ENCODE measurements at places on chromosomes 1 and 21.

GRCh38 chr21:46117586-46118315 lies 19.8 kb downstream of the COL6A2 start:
- H3K4me1 ChIP-seq: no peaks in the 10 kb centered on the region
- DNase-seq: peak; percentile 11
- no peaks in the 10 kb centered on the region for H3K27me3 ChIP-seq
- H3K4me3 ChIP-seq: no peak overlapping the region
- H3K27ac ChIP-seq: peak overlapping the region; percentile 24
- peaks cover 4% of the 10 kb centered on the region for H3K36me3 ChIP-seq

GRCh38 chr1:175580841-175581240 lies 162.6 kb downstream of the TNR start:
- no peak for DNase-seq
- H3K27me3 ChIP-seq: no peaks in the 10 kb centered on the region
- no peaks in the 10 kb centered on the region for H3K4me1 ChIP-seq
- H3K36me3 ChIP-seq: no peaks in the 10 kb centered on the region
- H3K4me3 ChIP-seq: no peak overlapping the region
- no peak overlapping the region for H3K27ac ChIP-seq

- no peaks in the 10 kb centered on the region for H3K4me1 ChIP-seq
- no peaks in the 10 kb centered on the region for H3K27me3 ChIP-seq
- H3K27ac ChIP-seq: no peak overlapping the region
- no peak overlapping the region for H3K4me3 ChIP-seq
Measured at GRCh38 chr1:74652711-74653139, 20.9 kb downstream of the ERICH3 start.

GRCh38 chr1:202671399-202671798 lies 38.9 kb downstream of the SYT2 start:
- H3K27me3 ChIP-seq: no peaks in the 10 kb centered on the region
- no peak overlapping the region for H3K27ac ChIP-seq
- no peak for DNase-seq
- H3K4me3 ChIP-seq: no peak overlapping the region
- no peaks in the 10 kb centered on the region for H3K36me3 ChIP-seq

- DNase-seq: no peak
- no peak overlapping the region for H3K4me3 ChIP-seq
- H3K27ac ChIP-seq: no peak overlapping the region
- no peaks in the 10 kb centered on the region for H3K4me1 ChIP-seq
- H3K36me3 ChIP-seq: no peaks in the 10 kb centered on the region
Measured at GRCh38 chr1:188782220-188782841, 1695.3 kb downstream of the BRINP3 start.

- DNase-seq: no peak
- peaks cover 78% of the 10 kb centered on the region for H3K36me3 ChIP-seq
- no peaks in the 10 kb centered on the region for H3K4me1 ChIP-seq
- no peak overlapping the region for H3K27ac ChIP-seq
- H3K4me3 ChIP-seq: no peak overlapping the region
Measured at GRCh38 chr21:46391773-46392172, 66.9 kb upstream of the DIP2A start.

DNA sequence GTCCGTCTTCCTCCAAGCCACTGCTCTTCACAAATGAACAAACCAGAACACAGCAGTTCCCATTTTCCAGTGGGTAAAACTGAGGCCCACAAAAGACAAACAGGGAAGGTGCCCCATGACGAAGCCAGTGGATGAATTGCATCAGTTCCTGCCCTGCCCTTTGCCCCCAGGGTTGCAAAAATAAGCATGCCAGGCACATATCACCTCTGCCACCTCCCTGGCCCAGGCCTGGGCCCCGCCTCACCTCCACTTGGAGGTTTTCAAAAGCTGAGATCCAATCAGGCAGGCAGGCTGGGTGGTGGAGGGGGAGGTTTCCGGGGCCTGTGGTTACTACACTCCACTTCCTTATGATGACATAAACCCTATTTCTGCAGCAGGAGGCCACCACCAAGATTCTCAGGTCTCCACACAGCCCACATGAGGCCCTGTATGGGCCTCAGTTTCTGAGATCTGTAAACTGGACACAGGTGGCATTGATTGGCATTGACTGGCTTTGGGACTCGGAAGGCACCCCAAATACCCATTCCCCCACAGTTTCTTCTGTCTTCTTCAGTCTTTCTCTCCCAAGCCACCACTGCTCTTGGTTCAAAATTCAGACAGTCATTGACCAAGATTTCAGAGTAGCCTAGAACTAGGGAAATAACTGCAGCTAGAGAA lies 4.1 kb downstream of the KIF21B start:
- no peaks in the 10 kb centered on the region for H3K27me3 ChIP-seq
- DNase-seq: peak; percentile 36
- peaks cover 63% of the 10 kb centered on the region for H3K4me1 ChIP-seq
- no peaks in the 10 kb centered on the region for H3K36me3 ChIP-seq
- H3K4me3 ChIP-seq: no peak overlapping the region

- H3K4me3 ChIP-seq: no peak overlapping the region
- no peaks in the 10 kb centered on the region for H3K4me1 ChIP-seq
- no peaks in the 10 kb centered on the region for H3K36me3 ChIP-seq
- no peak overlapping the region for H3K27ac ChIP-seq
- peak; percentile 18 for DNase-seq
Measured at GRCh38 chr1:16727190-16728111, 12.9 kb upstream of the RNU1-4 start.

GRCh38 chr1:212545941-212546635 lies 62.5 kb upstream of the ATF3 start:
- no peaks in the 10 kb centered on the region for H3K36me3 ChIP-seq
- H3K27me3 ChIP-seq: no peaks in the 10 kb centered on the region
- peak; percentile 79 for DNase-seq
- H3K4me3 ChIP-seq: no peak overlapping the region

DNA sequence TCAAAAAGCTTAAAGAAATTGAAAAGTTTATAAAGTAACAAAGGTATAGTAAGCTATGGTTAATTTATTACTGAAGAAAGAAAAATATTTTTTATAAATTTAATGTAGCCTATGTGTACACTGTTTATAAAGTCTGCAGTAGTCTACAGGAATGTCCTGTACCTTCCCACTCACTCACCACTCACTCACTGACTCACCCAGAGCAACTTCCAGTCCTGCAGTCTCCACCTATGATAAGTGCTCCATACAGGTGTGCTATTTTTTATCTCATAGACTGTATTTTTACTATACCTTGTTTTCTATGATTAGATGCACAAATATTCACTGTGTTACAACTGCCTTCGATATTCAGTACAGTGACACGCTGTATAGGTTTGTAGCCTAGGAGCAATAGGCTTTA lies 106.6 kb downstream of the NR5A2 start:
- no peaks in the 10 kb centered on the region for H3K4me1 ChIP-seq
- no peak overlapping the region for H3K27ac ChIP-seq
- H3K4me3 ChIP-seq: no peak overlapping the region
- no peaks in the 10 kb centered on the region for H3K36me3 ChIP-seq

DNA sequence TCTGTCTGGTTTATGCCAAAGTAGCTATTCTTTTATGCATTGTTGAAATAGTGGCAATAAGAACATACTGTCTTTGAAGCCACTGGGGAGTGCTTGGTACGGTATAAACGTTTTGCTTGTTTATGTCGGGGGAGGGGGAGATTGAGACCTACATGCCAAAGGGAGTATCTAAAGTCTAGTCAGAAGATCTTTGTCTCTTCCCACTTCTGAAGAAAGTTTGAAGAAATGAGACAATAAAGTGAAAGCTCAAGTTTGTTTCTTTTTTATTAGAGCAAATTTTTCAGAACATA lies 6.8 kb downstream of the AKIRIN1 start:
- no peak overlapping the region for H3K4me3 ChIP-seq
- DNase-seq: no peak
- no peaks in the 10 kb centered on the region for H3K27me3 ChIP-seq
- H3K36me3 ChIP-seq: peaks cover 9% of the 10 kb centered on the region
- H3K4me1 ChIP-seq: peaks cover 60% of the 10 kb centered on the region
- peak overlapping the region; percentile 71 for H3K27ac ChIP-seq

DNA sequence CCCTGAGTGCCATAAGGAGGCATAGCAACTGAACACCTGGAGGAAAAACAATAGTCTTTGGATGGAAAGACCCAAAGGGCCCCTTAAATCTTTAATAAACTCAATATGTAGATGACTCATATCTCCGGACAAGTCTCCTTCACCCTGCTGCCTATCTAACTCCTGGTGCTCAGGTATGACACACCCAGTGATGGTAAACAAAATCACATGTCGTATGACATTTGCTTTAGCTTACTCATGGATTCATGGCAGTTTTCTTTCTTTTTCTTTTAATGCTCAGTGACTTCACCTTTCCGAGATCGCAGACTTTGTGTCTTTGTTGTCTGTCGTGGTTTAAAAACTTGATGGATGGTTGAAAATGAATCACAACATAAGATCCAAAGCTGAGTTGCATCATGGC lies 208.5 kb upstream of the PROX1 start:
- H3K27ac ChIP-seq: no peak overlapping the region
- H3K4me1 ChIP-seq: no peaks in the 10 kb centered on the region
- DNase-seq: no peak
- no peaks in the 10 kb centered on the region for H3K36me3 ChIP-seq
- no peak overlapping the region for H3K4me3 ChIP-seq
- H3K27me3 ChIP-seq: no peaks in the 10 kb centered on the region

- DNase-seq: no peak
- H3K27me3 ChIP-seq: no peaks in the 10 kb centered on the region
- H3K4me1 ChIP-seq: peaks cover 9% of the 10 kb centered on the region
Measured at GRCh38 chr21:15034126-15034853, 30.5 kb downstream of the NRIP1 start.

GRCh38 chr1:155940482-155940992 lies 901 bp upstream of the RXFP4 start:
- no peaks in the 10 kb centered on the region for H3K36me3 ChIP-seq
- H3K4me3 ChIP-seq: no peak overlapping the region
- peak; percentile 26 for DNase-seq
- H3K27ac ChIP-seq: peak overlapping the region; percentile 70
- no peaks in the 10 kb centered on the region for H3K27me3 ChIP-seq
- H3K4me1 ChIP-seq: no peaks in the 10 kb centered on the region

DNA sequence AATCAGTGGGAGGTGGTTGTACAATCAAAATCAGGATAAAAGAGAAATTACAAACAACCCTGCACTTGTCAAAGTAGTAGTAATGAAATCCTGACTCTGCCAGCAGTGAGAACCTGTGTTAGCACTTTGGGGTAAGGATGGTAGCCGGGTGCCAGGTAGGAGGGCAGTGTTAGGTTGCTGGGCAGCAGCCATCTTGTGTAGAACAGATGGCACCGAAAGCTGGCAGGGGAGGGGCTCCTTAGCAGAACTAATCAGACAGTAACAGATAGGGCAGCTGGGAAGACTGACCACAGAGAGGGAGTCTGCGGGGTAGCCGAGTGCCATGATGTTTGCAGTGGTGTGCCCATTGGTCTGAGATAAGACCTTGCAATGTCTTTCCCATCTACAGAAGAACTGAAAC lies 137.3 kb downstream of the SDCCAG8 start:
- H3K36me3 ChIP-seq: no peaks in the 10 kb centered on the region
- H3K27ac ChIP-seq: no peak overlapping the region
- DNase-seq: no peak
- H3K4me3 ChIP-seq: no peak overlapping the region
- H3K4me1 ChIP-seq: no peaks in the 10 kb centered on the region

DNA sequence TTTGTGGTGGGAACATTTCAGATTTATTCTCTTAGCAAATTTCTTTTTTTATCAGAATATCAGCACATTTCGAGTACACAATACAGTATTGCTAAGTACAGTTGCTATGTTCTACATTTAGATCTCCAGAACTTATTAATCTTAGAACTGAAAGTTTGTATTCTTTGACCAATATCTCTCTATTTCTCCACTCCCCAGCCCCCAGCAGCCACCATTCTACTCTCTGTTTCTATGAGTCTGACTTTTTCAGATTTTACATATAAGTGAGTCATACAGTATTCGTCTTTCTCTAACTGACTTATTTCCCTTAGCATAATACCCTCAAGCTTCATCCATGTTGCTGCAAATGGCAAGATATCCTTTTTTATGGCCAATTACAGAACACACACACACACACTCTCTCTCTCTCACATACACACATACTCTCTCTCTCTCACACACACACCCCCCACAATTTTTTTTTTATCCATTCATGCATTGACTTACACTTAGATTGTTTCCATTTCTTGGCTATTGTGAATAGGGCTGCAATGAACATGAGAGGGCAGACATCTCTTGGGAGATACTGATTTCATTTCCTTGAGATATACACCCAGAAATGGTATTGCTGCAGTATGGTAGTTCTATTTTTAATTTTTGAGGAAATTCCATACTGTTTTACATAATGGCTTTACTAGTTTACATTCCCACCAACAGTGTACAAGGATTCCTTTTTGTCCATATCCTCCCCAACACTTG lies 15.7 kb downstream of the RPTN start:
- no peaks in the 10 kb centered on the region for H3K27me3 ChIP-seq
- no peak for DNase-seq
- H3K27ac ChIP-seq: no peak overlapping the region
- no peaks in the 10 kb centered on the region for H3K36me3 ChIP-seq

GRCh38 chr1:156691665-156692440 lies 13.5 kb downstream of the CRABP2 start:
- H3K27ac ChIP-seq: no peak overlapping the region
- no peak for DNase-seq
- H3K4me1 ChIP-seq: peaks cover 16% of the 10 kb centered on the region
- H3K4me3 ChIP-seq: no peak overlapping the region
- no peaks in the 10 kb centered on the region for H3K36me3 ChIP-seq

- no peak overlapping the region for H3K4me3 ChIP-seq
- H3K36me3 ChIP-seq: peaks cover 31% of the 10 kb centered on the region
- H3K27me3 ChIP-seq: no peaks in the 10 kb centered on the region
- no peak overlapping the region for H3K27ac ChIP-seq
Measured at GRCh38 chr21:43808832-43809251, 19.5 kb downstream of the RRP1 start.

GRCh38 chr1:13541435-13542215 lies 27.8 kb upstream of the LRRC38 start:
- DNase-seq: no peak
- no peak overlapping the region for H3K4me3 ChIP-seq
- H3K27ac ChIP-seq: no peak overlapping the region
- H3K4me1 ChIP-seq: no peaks in the 10 kb centered on the region
- no peaks in the 10 kb centered on the region for H3K27me3 ChIP-seq

DNA sequence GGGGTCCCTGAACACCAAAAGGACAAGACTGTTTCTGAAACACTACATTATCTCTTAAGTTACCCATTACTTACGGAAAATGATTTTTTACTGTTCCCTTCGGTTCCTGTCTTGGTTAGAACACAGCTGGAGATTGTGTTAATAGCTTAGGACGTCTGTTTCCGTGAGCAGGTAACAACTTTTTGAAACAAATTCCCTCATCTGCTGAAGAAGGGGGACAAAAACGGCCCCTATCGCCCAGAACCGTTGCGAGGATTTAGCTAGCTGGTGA lies 67.8 kb downstream of the SLC35A3 start:
- H3K4me3 ChIP-seq: peak overlapping the region; percentile 77
- H3K27ac ChIP-seq: peak overlapping the region; percentile 98
- H3K4me1 ChIP-seq: no peaks in the 10 kb centered on the region
- DNase-seq: no peak
